ENCODE measurements at places on chromosomes 6 and 20.

GRCh38 chr6:107868867-107869611 is 44.9 kb upstream of the SCML4 start:
- DNase-seq, result no peak

DNA sequence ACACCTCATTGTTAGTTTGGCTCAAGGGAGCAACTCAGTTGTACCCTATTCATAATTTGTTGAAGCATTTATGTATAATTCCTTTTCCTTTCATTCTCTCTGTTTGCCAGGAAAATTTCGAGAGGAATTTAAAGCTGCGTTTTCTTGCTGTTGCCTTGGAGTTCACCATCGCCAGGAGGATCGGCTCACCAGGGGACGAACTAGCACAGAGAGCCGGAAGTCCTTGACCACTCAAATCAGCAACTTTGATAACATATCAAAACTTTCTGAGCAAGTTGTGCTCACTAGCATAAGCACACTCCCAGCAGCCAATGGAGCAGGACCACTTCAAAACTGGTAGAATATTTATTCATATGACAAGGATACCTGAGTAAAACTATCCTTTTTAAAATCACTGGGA is 45.2 kb upstream of the GFRAL start:
- no peak for DNase-seq

DNA sequence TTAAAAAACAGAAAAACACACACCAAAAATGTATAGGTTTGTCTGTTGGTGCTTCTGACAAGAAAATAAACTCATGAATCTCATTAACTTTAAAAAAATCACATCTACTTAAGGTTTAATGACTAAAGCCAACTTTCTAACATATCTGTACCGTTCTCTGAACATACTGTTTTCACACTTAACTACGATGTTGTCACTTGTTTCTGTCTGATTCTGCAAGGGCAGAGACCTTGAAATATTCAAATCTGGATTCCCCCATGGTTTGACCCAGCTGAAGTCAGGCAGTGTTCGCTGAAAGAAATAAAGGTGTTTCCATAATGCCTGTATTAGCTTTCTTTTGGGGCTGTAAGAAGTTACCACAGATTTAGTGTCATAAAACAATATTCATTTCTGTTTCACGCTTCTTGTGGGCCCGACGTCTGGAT is 2.7 kb upstream of the ASXL1 start:
- DNase-seq, result no peak

DNA sequence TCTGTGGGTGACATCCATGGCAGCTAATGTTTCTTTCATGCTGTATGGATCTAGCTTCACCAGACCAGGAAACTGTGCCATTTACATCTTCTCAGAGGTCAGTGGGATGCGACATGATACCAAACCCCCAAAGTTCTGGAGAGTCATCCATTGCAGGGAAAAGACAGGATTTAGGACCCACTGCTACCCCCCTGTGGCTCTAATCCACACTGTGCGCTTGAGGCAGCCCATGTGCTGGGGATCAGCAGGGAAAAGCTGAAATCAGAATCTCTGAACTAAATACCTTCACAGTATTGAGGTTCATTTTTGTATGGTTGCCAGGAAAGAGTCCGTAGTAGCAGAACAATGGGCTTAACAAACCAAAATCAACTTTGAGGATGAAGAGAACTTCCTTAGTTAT is 164.4 kb downstream of the TMEM242 start:
- DNase-seq, result no peak

- no peak for DNase-seq
These were observed 4.7 kb downstream of the OR2B3 start for GRCh38 chr6:29082457-29082856.

DNA sequence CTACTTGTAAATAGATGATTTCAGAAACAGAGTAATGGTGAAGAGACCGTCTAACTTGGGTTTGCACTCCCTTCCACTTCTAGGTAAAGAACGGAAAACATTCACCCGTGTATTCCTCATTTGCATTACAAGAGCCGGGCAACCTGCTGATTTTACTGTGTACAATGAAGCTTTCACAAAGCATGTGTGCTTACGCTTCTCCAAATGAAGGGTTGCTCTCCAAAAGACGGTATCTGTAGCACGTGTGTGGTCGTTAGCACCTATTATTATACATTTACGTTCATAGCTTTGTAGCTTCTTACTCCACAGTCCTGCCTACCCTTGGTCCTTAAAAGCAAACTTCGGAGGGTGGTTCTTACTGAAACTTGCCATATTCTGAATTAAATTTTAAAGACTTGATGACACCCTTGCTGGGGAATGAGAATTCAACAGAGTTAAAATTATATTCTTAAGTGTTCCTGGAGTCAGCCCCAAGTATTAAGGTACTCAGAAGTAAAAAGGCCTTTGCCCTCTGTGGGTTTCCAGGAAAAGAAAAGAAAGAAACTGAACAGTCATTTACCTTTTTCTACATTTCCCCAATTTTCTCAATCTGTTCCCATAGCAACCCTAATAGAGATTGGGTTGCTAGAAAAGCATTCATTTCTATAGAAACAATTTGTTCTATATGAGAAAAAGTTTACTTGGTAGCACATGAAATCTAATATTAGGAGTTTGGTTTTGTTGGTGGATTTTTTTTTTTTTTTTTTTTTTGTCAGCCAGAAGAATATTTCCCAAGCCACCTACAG is 61.9 kb upstream of the KCNG1 start:
- no peak for DNase-seq

GRCh38 chr6:8175046-8175777 is 72.9 kb upstream of the EEF1E1 start:
- no peak for DNase-seq

- DNase-seq, result peak; percentile 16
These were observed 71.7 kb upstream of the FRMD1 start for GRCh38 chr6:168150551-168151320.

GRCh38 chr20:48790473-48791003 is 37.3 kb downstream of the PREX1 start:
- DNase-seq, result no peak

DNA sequence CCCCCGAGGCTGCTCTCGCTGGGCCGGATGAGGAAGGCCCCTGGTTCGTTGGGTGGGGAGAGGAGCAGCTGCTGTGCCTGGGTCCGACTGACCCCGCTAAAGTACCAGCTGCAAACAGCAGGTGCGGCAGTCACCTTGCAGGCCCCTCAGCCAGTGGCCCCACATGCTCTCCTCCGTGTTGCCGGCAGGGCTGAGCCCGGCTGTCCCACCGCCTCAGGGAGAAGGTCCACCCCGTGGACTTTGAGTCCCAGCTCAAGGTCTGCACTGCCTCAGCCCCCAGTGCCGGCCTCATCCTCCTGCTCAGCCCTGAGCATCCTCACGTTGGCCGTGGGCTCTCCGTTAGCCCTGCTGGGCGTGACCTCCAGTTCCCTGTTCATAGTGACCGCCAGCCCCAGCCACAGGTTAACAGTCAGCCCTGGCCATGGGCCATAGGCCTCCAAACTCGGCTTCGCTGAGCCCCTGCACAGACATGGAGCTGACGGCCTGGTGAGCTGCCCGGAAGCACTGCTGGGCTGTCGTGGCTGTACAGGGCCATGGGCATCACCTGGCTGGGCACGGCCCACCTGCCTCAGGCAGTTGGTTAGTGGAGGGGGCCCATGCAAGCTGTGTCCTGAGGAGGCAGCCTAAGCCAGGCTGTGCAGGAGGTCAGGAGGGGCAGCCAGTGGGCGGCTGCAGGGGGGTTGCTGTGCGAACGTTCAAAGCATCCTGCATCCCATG is 3.1 kb downstream of the SRMS start:
- DNase-seq, result no peak

GRCh38 chr20:9699181-9699580 is 139.7 kb downstream of the PAK5 start:
- no peak for DNase-seq

DNA sequence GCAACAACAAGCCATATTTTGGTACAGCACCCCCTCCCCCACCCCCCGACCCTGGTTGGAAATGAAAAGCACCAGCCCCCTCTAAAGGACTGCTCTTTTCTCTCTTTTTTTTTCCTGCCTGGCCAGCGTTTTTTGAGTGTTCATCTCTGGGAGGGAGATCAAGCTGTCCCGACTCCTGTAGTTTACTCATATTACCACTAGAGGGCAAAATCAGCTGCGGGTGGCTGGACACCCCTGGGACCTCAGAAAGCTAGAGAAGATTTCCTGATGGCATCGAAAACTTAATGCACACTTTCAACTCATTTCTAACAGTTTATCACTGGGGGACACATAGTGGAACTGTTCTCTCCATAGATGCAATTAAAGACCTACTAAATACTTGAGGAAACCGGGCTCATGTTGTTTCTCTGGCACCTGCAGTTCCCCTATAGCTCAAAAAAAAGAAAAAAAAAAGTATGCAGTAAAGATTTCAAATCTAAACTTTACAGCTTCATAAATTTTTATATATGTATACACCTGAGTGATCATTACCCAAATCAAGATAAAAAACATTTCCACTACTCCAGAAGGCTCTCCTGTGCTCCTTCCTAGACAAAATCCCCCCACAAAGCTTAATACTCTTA is 24.4 kb downstream of the CNBD2 start:
- peak; percentile 28 for DNase-seq

DNA sequence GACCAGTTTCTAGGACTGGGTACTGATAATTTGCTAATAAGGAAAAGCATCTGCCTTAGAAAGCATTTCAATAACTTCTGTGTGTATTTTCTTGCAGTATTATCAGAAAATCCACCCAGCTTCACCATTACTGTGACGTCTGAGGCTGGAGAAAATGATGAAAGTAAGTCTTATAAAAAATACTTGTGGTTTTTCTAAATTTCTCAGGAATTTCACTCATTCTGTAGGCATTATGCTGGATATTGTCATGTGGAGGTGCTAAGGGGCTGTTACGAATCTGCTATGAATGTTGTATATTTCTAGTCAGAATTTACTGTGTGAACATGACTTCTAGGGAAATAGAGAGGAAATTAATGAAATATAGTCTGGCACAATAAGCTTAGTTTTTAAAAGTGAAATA is 8.9 kb downstream of the RWDD1 start:
- DNase-seq, result no peak

Data from breast epithelium (tissue), 4 donors.